ENCODE measurements at places on chromosomes 13 and 19.

GRCh38 chr13:35600137-35600536, 123.6 kb upstream of the MAB21L1 start:
- ATAC-seq = no peak

GRCh38 chr19:8831373-8831772, 731 bp downstream of the ZNF558 start:
- no peak for ATAC-seq

GRCh38 chr19:44607049-44607448, 6.3 kb upstream of the IGSF23 start:
- ATAC-seq = no peak

GRCh38 chr13:84399320-84400085, 517.2 kb upstream of the SLITRK1 start:
- no peak for ATAC-seq

GRCh38 chr13:24272452-24273161, 36.8 kb upstream of the C1QTNF9 start:
- no peak for ATAC-seq

Data from activated T-helper 17 cell treated with anti-CD3 and anti-CD28 coated beads, Interleukin-2, amount 50 U/mL, for 72 hours (primary cell).